ENCODE measurements at places on chromosomes 6 and 20.

GRCh38 chr6:155614606-155615005 is 159.0 kb upstream of the NOX3 start:
- no peak for DNase-seq

DNA sequence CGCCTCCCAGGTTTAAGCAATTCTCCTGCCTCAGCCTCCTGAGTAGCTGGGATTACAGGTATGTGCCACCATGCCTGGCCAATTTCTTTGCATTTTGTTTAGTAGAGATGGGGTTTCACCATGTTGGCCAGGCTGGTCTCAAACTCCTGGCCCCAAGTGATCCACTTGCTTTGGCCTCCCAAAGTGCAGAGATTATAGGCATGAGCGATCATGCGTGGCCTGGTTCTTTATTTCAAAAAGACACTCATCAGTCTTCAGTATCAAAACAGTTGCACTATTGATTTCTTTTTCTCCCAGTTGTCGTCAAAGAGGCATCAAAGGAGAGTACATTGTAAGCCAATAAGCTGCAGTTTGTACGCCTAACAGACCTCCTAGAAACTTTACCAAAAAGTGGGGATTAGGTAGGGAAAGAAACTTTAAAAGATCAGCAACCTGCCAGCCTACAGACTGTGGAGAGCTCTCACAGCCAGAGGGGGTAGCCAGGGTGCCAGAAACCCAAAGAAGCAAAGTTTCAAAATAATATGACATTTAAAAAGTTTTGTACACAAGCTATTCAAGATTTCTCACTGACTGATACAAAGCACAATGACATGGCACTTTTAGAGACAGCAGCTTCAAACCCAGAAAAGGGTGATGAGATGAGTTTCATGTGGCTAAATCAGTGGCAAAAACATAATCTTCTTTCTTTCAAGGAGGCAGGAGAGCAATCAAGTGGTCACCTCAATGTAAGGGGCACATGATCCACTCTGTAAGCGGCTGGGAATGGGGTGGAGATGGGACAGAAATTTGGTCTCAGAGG is 83.0 kb upstream of the RALY start:
- no peak for DNase-seq

- no peak for DNase-seq
Observed at GRCh38 chr20:62032609-62033368, 32.9 kb downstream of the TAF4 start.

DNA sequence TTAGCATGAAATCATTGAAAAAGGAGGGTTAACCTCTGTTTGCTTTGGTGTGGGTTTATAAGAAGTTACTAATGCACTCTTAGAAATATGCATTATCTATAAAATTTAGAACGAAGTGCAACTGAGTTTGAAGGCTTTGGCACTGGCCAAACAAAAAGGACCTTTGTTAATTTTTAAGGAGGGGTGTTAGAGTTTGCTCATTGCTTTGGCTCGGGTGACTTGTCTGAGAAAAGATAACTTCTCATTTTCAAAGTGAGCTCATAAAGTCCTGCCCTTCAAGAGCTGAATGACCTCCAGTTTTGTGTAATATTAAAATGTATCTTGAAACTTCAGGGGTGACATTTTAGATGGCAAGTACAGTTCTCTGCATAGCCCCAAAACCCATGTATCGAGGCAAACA is 25.9 kb downstream of the NEDD9 start:
- no peak for DNase-seq
